ENCODE measurements at places on chromosomes 7 and 10. TPM values are rescaled to one million over a fixed set of nuclear protein-coding genes. Genes with fewer than 3 reads are reported as not detected.

- DNase-seq, result no peak
- H3K27me3 ChIP-seq, result peaks cover 26% of the 10 kb centered on the region
- H3K4me1 ChIP-seq, result no peaks in the 10 kb centered on the region
- no peaks in the 10 kb centered on the region for H3K36me3 ChIP-seq
- no peak overlapping the region for H3K27ac ChIP-seq
Measured at GRCh38 chr7:142468871-142469665, 211.2 kb upstream of the PRSS58 start.

GRCh38 chr7:41107330-41107937 lies 595.5 kb downstream of the INHBA start:
- no peak overlapping the region for H3K27ac ChIP-seq
- no peaks in the 10 kb centered on the region for H3K27me3 ChIP-seq
- H3K4me3 ChIP-seq, result no peak overlapping the region
- peaks cover 2% of the 10 kb centered on the region for H3K36me3 ChIP-seq
- H3K4me1 ChIP-seq, result peaks cover 38% of the 10 kb centered on the region
- no peak for DNase-seq

DNA sequence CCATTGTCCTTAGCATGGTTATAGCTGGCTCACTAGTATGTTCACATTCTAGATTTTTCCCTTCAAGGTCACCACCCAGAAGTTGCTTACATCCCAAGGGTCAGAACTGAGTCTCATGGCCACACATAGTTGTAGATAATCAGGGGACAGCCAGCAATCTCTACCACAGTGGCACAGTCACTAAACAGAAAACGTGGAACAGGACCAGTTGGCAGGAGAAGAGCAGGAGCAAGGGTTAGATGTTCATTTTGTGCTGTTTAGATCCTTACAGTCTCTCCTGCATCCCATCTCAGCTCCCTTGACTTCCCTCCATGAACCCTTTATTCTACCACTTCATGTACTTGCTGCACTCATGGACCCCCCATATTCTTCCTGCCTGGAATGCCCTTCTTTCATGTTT lies 73.9 kb downstream of the LRMDA start:
- peaks cover 13% of the 10 kb centered on the region for H3K27me3 ChIP-seq
- no peak overlapping the region for H3K4me3 ChIP-seq
- H3K27ac ChIP-seq, result no peak overlapping the region
- H3K36me3 ChIP-seq, result peaks cover under 1% of the 10 kb centered on the region

DNA sequence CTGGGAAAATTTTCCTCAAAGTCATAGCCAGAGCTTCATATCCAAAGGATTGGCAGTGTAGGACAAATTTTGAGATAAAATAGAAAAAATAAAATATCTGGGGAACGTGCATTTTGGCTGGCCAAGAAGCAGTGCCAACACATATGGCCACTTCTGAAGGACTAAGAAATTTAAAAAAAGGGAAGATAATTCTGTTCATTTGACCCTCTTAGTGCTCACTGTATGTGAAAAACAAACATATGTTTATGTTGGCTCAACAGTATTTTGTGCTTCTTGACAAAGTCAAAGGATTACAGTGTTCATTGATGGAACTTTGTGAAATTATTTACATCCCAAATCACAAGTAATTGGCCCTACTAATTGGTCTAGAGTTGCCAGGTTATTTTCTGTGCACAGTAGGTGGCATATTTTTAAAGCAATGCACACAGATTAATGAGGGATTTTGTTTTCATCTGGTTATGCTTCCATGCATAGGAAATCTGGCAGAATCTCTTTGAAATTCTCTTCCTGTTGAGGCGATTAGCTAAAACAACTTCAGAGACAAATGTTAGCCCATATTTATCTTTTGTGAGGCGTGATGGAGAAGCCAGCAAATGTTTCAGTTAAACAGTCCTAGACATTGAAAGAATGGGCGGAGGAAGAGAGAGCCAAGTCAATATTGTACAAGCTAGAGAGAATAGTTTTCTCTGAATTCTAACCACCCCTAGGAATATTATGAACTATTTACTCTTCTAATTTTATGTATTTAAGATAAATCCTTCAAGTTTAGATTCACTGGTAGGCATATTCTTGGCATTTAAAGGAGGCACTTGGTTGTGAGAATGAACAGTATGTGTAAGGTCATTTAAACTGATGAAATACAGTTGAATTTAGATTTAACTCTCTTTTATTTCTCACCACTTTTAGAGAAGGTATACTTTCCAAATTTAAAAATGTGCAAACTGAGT lies 237.7 kb upstream of the MBL2 start:
- H3K27me3 ChIP-seq, result no peaks in the 10 kb centered on the region
- H3K36me3 ChIP-seq, result no peaks in the 10 kb centered on the region
- no peak overlapping the region for H3K27ac ChIP-seq
- no peak for DNase-seq

DNA sequence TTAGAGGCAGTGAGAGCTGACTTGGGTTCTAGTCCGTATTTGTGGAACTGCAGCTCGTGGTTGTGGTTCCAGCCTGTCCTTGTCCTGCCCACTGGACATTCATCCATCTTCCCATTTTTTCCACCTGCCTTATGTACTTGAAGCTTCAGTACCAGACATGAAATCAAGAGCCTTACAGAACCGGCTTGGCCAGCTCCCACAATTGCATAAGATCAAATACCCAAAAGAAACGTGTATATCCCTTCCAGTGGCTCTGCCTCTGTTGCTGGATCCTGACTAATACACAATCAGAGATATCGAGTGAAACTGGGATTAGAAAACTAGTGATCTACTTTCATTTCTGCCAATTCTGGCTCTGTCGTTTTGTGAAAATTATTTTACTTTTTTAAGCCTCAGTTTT lies 23.8 kb upstream of the LIPA start:
- H3K27me3 ChIP-seq, result no peaks in the 10 kb centered on the region
- H3K4me1 ChIP-seq, result peaks cover 66% of the 10 kb centered on the region
- DNase-seq, result no peak
- H3K36me3 ChIP-seq, result no peaks in the 10 kb centered on the region
- peak overlapping the region; percentile 71 for H3K27ac ChIP-seq
- no peak overlapping the region for H3K4me3 ChIP-seq

DNA sequence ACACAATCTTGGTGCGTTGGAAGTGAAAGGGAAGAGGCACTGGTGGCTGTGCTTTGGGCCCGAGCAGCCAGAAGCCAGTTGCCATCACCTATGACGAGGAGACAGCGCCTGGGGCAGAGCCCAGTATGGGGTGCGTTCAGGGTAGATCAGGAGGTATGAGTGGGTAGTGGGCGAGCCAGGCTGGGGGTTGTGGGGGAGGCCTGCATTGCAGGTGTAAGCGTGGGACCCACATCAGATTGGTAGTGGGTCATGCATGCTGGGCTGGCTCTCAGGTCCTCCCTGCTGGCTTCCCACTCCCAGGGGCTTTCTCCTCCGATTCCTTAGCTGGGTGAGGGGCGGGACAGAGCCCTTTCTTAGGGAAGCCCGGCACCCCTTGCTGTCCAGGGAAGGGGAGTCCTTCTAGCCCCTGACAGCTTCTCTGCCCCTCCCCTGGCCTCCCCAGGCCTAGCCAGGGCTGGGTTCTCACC lies 445 bp upstream of the PVRIG start:
- peaks cover under 1% of the 10 kb centered on the region for H3K27me3 ChIP-seq
- H3K4me3 ChIP-seq, result no peak overlapping the region
- H3K4me1 ChIP-seq, result peaks cover 4% of the 10 kb centered on the region
- no peak overlapping the region for H3K27ac ChIP-seq

- peaks cover 14% of the 10 kb centered on the region for H3K4me1 ChIP-seq
- peaks cover 9% of the 10 kb centered on the region for H3K27me3 ChIP-seq
- H3K27ac ChIP-seq, result no peak overlapping the region
- H3K4me3 ChIP-seq, result no peak overlapping the region
Measured at GRCh38 chr7:101598422-101598985, 30.6 kb downstream of the MYL10 start.

DNA sequence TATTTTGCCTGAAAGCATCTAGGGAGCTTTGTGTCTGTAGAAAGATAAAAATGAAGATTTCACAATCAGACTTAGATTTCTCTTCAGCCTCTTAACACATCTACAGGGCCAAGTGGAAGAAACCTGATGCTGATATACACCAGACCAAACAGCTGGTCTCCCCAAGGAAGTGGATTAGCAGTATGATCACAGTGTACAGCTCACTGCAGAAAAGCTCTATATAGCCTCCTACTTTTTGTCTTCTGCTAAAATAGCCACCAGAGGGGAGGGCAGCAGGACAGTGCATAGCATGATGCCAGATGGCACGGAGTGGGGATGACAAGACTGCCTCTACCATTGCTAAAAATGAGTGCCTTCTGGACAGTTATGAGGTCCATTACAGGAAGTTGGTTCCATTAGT lies 16.0 kb downstream of the FAM13C start:
- H3K4me3 ChIP-seq, result no peak overlapping the region
- peaks cover 1% of the 10 kb centered on the region for H3K27me3 ChIP-seq
- peaks cover 5% of the 10 kb centered on the region for H3K4me1 ChIP-seq

- no peaks in the 10 kb centered on the region for H3K27me3 ChIP-seq
- peaks cover 4% of the 10 kb centered on the region for H3K36me3 ChIP-seq
- no peak for DNase-seq
- H3K4me3 ChIP-seq, result no peak overlapping the region
Measured at GRCh38 chr7:108078211-108078673, 51.9 kb downstream of the LAMB4 start.

DNA sequence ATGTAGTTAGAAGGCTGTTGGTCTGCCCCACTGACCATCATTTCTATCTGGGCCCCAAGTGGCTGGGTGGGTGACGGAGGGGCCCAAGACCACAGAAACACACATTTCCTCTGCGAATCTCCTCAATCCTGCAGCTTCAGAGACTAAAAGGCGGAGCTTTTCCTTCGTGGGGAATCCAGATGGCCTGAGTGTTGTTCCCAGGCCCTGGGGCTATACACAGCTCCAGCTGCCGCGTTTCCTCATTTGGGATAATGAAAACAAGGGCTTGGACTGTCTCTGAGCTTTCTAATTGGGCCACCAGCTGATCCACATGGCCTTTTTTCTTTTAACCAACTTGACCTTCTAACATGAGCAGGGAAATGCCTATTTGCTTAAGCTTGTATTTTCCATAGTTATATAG lies 339.9 kb downstream of the CXCL12 start:
- H3K4me1 ChIP-seq, result peaks cover 26% of the 10 kb centered on the region
- H3K27ac ChIP-seq, result no peak overlapping the region
- no peaks in the 10 kb centered on the region for H3K36me3 ChIP-seq
- no peaks in the 10 kb centered on the region for H3K27me3 ChIP-seq

GRCh38 chr7:157436763-157437480 lies 100.1 kb downstream of the DNAJB6 start:
- no peaks in the 10 kb centered on the region for H3K36me3 ChIP-seq
- H3K27me3 ChIP-seq, result peaks cover 1% of the 10 kb centered on the region
- DNase-seq, result no peak

- peak overlapping the region; percentile 64 for H3K27ac ChIP-seq
- no peaks in the 10 kb centered on the region for H3K36me3 ChIP-seq
- peaks cover 20% of the 10 kb centered on the region for H3K4me1 ChIP-seq
- DNase-seq, result no peak
Measured at GRCh38 chr7:152459724-152460251, 24.0 kb upstream of the KMT2C start.

DNA sequence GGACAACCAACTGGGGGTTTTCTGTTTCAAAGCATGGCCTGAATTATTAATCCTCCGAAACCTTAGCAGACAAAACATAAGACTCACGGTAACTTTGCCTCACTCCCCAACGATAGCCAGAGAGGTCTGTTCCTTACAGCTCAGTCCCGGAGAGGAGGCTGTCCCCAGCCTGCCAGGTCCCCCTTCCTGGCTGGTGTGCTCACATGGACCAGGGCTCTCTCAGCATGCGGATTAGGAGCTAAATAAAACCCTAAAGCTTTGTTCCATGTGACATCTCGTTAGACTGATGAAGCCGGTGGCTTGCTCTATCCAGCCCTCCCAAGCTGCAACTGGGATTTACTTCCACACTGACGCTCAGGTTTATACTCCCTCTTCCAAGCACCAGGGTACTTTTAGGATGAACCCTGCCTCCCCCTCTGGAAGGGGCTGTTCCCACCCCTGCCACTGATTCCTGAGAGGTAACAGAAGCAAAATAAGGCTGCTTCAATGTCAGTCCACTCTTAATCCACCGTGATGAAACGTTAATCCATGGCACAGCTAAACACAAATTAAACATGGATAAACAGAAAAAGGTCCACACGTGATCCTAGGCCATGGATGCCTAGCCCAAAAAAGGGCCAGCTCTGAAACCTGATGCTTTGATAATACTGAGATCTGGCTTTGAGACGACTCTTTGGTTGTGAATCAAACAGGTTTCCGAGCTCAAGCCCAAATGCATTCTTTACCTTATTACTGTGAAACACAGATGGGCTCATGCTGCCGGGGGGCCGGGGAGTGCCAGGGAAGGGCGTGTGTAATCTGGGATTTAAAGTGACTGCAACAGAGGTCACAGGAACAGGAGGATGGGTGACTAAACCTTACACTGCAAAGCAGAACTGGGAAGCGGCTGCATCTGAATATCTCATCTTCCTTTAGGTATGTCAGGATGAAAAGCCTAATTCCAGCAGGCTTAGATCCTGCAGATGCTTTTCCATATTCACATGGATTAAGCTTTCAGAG lies 86.2 kb downstream of the ZRANB1 start:
- no peak overlapping the region for H3K4me3 ChIP-seq
- peaks cover 71% of the 10 kb centered on the region for H3K4me1 ChIP-seq
- peaks cover 6% of the 10 kb centered on the region for H3K36me3 ChIP-seq
- peak; percentile 38 for DNase-seq
- H3K27me3 ChIP-seq, result no peaks in the 10 kb centered on the region

DNA sequence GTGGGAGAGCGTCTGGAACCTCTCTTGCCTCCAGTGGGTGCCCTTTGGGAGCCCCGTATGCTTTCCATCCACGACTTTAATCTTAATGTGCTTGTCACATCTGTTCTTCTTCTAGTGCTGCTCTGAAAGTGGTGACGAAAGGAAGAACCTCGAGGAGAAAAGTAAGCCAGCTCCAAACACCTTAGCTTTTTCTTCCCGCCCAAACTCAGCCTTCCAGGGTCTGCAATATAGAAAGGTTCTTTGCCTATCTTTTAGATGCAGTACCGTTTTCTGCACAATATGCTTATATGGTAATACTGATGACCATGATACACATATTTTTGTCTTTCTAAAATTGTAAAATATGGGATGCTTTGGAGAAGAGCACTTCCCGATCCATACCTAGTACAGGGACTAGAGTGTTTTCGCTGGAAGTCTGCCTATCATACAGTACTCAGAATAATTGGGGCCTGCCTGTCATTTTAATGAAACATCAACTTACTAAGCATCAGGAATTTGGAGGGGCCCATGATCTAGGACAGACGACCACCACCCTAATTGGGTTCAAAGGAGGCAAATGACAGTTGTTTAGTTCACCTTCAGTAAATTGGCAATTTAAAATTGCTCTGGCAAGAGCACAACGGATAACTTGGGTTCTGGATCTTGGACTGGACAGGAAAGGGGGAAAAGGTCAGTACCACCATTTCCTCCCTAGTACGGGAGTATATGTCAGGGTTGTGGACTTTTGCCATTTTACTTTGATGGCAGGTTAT lies 884 bp downstream of the RINT1 start:
- H3K27ac ChIP-seq, result peak overlapping the region; percentile 82
- H3K4me3 ChIP-seq, result peak overlapping the region; percentile 93
- H3K36me3 ChIP-seq, result peaks cover 2% of the 10 kb centered on the region
- H3K4me1 ChIP-seq, result peaks cover 18% of the 10 kb centered on the region
- DNase-seq, result no peak

The PCLO gene
- 1.3 TPM for total RNA-seq

The SPAG6 gene
- total RNA-seq, result not detected

The RGR gene
- total RNA-seq, result not detected

The SPDYE1 gene
- total RNA-seq, result not detected

The NUTM2D gene
- 3.2 TPM for total RNA-seq

The ACSM6 gene
- not detected for total RNA-seq

All from chondrocyte (in vitro differentiated cells).